ENCODE measurements at places on chromosomes 3 and 15. TPM values are rescaled to one million over a fixed set of nuclear protein-coding genes. Genes with fewer than 3 reads are reported as not detected.

IL5RA gene
- not detected for total RNA-seq

FGF7 gene
- total RNA-seq: 0.17 TPM

CCK gene
- not detected for total RNA-seq

RNU5B-1 gene
- not detected for total RNA-seq

LIPC gene
- total RNA-seq: 1.1 TPM

LYZL4 gene
- total RNA-seq: not detected

ISLR gene
- total RNA-seq: 0.11 TPM

SERINC4 gene
- not detected for total RNA-seq

BTLA gene
- not detected for total RNA-seq

GHSR gene
- total RNA-seq: not detected

SLC12A8 gene
- total RNA-seq: 0.11 TPM

GOLGA8S gene
- total RNA-seq: under 0.01 TPM

SEMA3B gene
- total RNA-seq: 0.54 TPM

TPRA1 gene
- 27.3 TPM for total RNA-seq
